ENCODE measurements at places on chromosomes 12 and 14.

DNA sequence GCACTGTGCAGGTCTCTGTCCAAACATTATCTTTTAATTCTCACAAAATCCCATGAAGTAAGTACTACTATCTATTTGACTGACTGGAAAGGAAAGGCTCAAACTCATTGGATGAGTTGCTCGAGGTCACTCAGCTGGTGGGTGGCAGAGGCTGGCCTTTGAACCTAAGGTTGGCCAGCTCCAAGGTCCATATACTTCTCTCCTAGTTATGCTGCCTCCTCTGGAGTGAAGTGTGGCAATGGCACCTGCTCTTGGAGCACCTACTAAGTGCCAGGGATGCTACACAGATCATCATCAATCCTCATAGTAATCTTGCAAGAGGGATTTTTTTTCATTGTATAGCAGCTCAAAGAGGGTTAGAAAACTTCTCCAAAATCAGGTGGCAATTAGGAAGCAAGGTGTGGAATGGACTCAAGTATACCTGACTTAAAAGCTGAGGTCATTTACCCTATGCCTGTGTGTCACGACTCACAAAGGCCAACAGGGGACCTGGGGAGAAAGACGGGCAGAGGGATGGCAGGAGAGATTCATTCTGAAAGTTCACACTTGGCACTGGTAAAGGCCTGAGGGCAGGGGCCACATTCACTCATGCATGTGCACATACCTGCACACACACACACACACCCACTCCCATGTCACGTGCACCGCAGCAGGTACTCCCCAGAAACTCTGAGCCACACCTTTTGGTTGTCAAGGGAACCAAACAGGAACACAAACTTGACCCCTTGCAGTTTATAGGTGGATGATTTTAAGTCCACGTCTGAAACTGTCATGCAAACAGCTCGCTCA lies 146.4 kb downstream of the FOXN3 start:
- no peak for DNase-seq

GRCh38 chr12:68434391-68435298 lies 102.5 kb upstream of the MDM1 start:
- DNase-seq: no peak

GRCh38 chr12:105611340-105611739 lies 280.8 kb downstream of the C12orf75 start:
- DNase-seq: no peak

GRCh38 chr12:1496162-1496900 lies 98.0 kb downstream of the FBXL14 start:
- no peak for DNase-seq

GRCh38 chr12:32399370-32400113 lies at the start of gene FGD4:
TSS of gene FGD4 (plus strand) at chr12:32399558.
- peak; percentile 48 for DNase-seq
